ENCODE measurements at places on chromosomes 4 and X.

- DNase-seq = no peak
Measured at GRCh38 chr4:26298198-26298947, 22.4 kb upstream of the RBPJ start.

GRCh38 chr4:18859468-18859867 is 837.9 kb upstream of the LCORL start:
- no peak for DNase-seq

DNA sequence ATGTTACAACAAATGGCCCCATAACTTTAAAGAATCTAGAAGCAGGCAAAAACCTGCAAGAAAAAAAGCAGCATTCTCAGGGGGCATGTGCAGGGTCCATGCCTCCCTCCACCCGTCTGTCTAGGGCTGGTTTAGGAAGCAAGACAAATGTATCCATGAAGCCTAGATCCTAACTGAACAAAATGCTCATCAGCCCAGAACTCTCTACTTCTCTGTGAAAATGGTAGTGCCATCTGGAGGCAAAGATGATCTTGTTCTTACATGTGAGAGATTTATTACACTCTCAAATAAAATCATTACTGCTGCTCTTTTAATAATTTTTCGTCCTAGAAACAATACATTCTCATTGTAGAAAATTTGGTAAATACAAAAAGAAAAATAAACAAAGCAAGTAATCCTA is 26.7 kb downstream of the NR3C2 start:
- DNase-seq = no peak

DNA sequence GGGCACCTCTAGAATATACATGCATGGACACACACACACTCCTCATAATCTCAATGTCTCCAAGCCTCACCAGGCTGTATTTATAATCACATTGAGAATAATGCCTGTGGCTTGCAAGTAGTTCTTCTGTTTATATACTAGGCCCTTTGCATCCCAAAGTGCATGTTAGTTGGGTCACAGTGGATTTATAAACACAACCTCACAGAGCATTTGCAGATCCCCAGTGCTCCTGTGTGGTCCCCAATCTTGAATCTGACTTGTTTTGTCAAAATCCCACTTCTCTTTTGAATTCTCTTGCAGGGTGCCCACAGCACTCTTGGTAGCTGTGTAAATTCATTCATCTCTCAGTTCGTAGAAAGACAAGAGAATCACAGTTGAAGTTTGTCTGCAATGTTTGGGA is 49.6 kb upstream of the PROM1 start:
- DNase-seq = no peak

GRCh38 chr4:40731361-40731760 is 18.4 kb upstream of the NSUN7 start:
- DNase-seq = no peak

DNA sequence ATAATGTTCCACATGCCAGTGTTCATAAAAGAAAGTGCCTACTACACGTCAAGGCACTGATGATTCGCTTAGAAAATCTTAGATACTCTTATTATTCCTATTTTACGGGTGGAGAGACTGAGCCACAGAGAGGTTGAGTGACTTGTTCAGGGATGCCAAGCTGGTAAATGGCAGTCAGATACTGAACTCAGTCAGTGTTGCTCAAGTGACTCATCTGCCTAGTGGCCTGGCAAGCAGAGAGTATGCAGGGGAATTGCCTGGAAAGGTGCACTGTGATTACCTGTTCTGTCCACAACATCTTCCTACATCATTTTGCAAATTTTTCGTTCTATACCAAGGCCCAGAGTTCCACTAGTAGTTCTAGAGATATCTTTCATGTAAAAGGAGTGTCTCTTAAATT is 68.4 kb downstream of the RAPGEF2 start:
- no peak for DNase-seq

DNA sequence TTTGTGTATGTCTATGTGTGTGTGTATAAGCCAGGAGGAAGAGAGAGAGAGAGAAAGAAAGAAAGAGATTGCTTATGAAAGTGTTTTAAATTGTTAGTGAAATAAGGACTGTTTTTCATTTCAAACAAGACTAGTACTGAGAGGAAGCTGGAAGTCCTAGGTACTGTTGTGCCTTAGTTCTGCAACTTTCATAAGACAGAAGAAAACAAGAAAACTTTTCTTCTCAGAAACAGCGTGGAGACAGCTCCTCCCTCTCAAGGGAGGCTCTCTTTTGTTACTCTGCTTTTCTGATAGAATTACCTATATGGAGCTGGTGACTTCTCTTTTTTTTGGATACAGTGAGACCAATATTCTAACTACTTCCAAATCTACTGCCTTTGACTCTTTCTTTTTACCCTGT is 62.5 kb downstream of the BANK1 start:
- DNase-seq = no peak

- no peak for DNase-seq
Measured at GRCh38 chrX:12042615-12043014, 95.7 kb upstream of the FRMPD4 start.

GRCh38 chr4:10185518-10186227 is 69.1 kb upstream of the WDR1 start:
- DNase-seq = no peak

DNA sequence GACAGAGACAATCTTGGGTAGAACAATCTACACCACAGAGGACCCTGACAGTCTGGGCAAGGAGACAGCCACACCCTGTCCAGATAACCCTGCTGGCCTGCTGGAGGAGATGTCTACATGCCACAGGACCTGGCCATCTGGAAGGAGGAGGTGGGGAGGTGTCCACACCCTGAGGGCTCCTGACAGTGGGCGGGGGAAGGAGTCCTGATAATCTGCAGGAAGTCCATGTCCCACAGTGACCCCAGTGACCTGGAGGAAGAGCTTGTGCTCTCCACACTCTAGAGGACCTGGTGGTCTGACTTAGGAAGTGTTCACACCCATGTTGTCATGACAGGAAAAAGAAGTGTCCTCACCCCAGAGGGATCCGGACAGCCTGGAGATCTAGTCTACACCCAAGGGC is 5.5 kb downstream of the SUV39H1 start:
- DNase-seq = no peak

DNA sequence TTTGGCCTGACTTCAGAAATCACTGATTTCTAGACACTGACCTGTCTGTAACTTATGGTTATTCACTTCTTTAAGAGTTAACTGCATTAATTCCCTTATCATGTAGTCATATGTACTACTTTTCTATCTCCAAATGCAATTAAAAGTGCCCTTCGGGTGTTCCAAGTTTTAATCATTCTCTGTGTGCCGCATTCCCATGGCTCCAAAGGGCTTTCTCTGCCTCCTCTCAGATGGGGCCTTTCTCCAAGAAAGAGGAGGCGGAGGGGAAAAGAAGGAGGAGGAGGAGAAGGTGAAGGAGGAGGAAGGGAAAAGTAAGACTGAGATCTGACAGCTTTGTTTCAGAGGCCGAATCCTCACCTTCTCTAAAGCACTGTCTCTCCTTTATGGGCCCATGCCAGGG is 325.8 kb downstream of the LDB2 start:
- DNase-seq = no peak

DNA sequence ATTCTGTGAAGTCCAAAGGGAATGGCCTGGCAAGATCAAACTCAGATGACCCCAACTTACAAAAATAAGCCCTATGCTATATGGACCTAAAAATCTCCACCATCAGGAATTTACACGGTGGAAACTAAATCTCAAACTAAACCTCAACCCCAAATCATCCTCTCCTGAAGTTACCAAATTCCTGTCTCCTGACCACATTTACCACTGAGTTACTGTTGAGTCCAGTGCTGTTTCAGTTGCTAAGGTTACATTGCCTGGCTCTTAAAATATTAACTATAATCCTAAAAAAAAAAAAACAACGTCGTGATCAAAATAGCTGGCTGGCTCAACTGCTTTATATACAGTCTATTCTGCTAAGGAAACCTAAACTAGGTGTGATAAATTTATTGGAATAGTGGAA is 315.2 kb upstream of the SLIT2 start:
- no peak for DNase-seq

DNA sequence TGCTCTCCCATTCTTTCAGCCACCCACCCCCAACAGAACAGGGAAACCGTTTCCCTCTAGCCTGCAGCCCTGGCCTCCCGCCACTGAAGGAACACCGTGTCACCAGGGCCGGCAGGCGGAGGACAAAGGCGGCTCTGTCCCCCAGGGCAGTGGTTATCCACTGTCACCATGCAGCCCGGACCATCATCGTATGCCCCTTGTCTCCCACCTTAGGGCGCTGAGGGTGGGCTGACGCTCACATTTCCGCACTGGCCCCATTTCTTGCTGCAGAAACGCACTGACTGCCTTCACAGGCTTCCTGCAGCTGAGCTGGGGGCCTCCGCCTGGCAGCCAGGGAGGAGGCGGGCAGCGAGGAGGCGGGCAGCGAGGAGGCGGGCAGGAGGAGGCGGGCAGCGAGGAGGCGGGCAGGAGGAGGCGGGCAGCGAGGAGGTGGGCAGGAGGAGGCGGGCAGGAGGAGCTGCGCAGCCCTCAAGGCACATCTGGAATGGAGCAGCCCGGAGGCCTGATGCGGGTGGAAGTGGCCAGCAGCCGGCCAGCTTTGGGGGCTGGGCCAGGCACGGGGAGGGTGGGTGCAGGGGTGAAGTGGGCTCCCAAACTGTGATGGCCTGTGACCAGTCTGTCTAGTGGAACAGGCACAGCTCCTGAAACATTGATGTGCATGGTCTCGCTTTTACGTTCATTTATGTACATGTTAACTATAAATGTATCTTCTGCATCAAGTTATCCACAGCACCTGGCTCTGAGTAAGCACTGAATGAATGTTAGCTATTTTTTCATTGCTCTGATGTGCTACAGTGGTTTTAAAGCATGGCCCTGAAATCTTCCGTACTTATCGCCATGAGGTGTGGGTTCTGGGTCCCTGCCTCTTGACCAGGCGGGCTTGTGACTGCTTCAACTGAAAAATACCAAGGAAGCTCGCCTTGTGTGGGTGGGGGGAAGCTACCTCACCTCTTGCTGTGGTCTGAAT is 20.6 kb upstream of the KIAA0232 start:
- no peak for DNase-seq

GRCh38 chr4:4594285-4594920 is 52.6 kb upstream of the STX18 start:
- DNase-seq = no peak

GRCh38 chrX:28969126-28969525 is 381.9 kb downstream of the IL1RAPL1 start:
- DNase-seq = no peak

DNA sequence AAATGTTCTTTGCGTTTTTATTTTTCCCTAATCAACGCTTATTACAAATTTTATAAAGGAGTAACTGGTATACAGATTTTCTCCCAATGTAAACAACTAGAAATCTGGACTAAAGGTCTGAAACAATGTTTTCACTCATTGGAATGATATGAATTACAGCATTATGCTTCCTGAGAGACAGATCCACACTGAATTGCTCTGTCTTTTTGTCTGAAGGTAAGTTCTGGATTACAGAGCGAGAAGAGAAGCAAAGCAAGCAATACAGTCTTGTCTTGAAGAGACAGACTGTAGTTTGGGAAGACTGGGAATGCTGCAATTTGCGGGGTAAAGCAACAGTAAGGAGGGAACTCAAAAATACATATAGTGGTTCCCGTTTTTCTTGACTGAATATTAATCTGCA is 262.2 kb upstream of the PABPC4L start:
- DNase-seq = no peak

GRCh38 chr4:124867536-124867935 is 155.0 kb upstream of the ANKRD50 start:
- no peak for DNase-seq

- no peak for DNase-seq
Measured at GRCh38 chr4:6435010-6435409, 37.4 kb downstream of the PPP2R2C start.

GRCh38 chrX:50893466-50893865 is 17.1 kb upstream of the BMP15 start:
- DNase-seq = no peak

DNA sequence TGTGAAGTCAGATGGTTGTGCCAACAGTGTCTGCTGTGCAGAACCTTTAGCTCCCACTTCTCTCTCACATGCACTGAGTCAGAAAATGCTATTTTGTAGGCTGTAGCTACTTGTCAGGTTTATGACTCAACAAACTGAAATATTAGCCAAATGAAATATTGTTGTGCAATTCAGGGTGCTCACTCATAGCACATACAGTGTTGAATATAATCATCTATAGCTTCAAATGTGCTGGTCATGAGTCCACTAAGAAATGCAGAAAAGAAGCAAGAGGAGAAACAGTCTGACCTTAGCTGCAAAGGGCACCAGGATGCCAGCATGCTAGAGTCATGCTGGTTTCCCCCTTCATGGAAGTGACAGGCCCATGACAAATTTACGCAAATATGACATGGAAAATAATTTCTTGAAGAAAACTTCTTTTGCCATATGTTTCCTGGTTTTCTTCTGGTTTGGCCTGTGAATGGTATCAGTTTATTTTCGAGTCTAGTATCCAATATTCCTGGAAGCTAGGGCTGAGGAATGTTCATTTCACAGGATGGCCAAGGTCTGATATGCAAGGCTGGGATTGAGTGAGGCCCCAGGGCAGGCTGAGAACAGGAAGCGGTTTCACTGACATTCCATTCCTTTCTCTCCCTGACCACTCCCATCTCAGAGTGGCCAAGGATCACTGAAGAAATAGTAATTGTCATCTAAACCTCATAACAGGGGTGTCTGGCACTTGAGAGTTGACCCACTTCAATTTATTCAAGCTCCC is 10.3 kb upstream of the CXCL2 start:
- DNase-seq = no peak

DNA sequence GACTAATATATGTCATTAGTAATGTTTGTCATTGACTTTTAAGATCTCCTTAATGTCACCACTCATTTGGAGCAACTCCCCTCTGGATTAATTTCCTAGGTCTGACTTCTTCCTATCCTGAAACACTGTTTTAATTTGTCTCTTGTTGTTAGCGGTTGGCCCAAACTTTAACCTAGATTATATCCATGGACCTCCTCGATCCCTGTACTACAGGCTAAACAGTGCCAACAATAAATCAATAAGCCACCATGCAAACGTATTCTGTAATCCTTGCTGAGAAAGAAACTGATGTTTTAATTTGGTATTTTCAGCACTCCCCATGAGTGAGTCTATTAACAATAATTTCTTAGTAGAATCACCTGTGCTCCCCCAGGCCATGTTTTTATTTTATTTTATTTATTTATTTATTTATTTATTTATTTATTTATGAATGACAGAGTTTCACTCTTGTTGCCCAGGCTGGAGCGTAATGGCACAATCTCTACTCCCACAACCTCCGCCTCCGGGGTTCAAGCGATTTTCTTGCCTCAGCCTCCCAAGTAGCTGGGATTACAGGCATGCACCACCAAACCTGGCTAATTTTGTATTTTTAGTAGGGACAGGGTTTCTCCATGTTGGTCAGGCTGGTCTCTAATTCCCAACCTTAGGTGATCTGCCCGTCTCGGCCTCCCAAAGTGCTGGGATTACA is 204.1 kb downstream of the IL15 start:
- DNase-seq = no peak

Data from NCI-H526 treated with DMSO at 0.1 percent for 48 hours (cell line).